ENCODE measurements at places on chromosomes 2 and 18. TPM values are rescaled to one million over a fixed set of nuclear protein-coding genes. Genes with fewer than 3 reads are reported as not detected.

GRCh38 chr18:21327101-21327500 is 85.1 kb downstream of the GREB1L start:
- DNase-seq, result no peak

- DNase-seq, result peak; percentile 15
These were observed 640 bp downstream of the SLC39A6 start for GRCh38 chr18:36128530-36128870.

The KCNG2 gene
- total RNA-seq, result not detected

DNA sequence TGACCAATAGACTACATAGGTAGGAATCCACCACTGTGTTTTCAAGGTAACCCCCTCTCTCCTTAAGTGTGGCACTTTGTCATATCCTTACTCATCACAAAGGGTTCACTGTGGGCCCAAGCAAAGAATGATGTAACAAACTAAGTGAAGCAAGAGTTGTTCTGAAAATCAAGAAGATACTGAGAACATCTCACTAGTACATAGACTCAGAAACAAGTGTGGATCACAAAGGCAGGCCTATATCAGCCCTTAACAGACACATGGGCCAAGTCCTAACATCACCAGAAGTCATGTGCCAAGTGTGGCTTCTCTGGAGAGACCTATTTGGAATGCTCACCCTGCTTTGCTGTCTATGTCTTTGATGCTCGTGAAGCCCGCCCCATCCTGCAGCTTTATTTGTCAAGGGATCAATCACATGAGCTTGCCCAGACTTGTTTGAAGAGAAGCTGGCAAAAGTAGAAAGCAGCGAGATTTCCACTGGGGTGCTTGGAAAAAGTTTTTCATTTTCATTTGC is 131.2 kb upstream of the TTC39C start:
- DNase-seq, result no peak

The RFX8 gene
- not detected for total RNA-seq

The CHRNG gene
- total RNA-seq, result not detected

The NCKAP5 gene
- 10.9 TPM for total RNA-seq

DNA sequence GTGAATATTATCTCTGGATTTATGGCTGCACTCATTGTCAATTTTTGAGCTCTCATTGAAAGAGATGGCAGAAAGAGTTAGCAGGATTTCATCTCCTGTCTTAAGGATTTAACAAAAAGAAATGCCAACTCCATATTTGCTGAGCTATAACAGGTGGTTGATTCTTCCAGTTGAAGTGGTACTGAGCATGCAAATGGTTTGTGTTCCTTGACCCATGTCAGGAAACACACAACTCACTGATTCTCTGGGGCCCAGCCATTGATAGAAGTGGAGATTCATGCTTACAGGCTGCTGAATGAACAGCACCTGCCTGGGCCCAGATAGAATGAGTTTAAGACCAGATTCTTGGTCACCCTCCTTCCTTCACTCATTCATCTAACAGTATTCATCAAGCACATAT is 128.8 kb downstream of the CERS6 start:
- no peak for DNase-seq

DNA sequence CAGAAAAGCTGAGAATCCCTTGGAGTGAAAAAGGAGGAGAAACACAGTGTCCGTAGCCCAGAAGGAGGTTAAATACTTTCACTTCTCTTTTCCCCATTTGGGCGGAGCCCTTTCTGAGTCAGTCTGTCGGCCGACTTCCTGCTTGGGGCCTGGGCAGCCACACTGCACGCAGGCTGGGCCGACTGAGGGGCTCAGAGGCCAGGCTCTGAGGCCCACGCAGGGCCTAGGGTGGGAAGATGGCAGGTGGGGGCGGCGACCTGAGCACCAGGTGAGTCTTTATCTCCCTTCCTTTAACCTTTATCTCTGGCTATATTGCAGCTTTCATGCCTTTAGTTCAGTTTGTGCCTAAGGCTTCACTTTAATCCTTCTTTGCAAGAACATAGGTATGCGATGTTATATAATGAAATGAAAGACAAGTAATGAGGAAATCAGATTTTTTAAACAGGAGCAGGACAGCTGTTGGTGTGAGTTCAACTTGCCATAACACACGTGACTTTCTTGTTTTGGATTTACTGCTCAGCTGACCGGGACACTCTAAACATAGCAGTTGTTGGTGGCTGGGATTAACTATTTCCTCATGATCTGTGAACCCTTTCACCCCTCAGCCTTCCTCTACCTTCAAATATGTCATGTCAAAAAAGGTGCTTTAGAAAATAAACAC is at the start of gene SP100:
Gene SP100 (plus strand): TSS at position 141 of the 661 bp plus-strand sequence. CDS start 96 bp downstream, at position 237.
- peak; percentile 85 for DNase-seq

DNA sequence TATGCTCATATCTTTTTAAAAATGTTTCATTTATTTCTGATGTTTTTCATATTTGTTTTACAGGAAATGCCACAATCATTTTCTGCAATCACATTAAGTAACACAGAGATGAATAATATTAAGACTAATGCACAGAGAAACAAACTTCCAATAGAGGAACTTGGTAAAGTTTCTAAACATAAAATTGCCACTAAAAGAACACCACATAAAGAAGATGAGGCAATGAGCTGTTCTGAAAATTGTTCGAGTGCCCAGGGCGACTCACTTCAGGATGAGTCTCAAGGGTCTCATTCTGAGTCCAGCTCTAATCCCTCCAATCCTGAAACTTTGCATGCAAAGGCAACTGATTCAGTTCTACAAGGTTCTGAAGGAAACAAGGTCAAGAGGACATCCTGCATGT is 70.4 kb downstream of the APLF start:
- no peak for DNase-seq

The VWA3B gene
- total RNA-seq, result not detected

DNA sequence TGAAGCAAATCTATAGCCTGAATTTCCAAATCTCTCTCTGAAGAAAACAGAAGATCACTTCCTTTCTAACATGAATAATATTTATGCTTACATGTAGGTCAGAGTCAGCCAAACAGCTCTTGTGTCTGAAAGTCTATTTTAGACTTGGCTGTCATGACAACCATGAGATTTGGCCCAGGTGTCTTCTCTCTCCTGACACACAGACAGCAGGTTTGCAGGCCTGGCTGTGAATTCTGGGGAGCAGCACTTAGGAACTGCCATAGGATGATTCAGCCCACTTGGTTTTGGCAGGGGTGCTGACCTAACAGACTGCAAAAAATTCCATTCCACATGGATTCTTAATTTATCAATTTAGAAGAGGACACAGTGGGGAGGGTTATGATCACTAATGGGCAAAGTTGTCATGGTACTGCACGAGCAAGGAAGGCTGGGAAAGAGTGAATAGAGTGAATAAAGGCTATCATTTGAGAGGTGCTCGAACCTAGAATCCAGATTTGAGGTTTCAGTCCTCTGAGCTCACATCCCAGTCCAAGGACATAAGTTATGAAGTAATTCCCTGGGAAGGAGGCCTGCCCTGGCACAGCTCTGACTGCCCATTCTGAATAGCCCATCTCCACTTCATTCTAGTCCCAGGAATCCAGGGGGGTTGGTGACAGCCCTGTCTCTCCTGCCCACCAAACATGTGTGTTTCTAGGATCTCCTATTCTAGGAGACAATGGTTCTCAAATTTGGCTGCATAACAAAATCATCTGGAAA is 453.9 kb upstream of the TRIB2 start:
- no peak for DNase-seq

GRCh38 chr2:25029183-25029554 is 12.7 kb upstream of the EFR3B start:
- DNase-seq, result no peak

DNA sequence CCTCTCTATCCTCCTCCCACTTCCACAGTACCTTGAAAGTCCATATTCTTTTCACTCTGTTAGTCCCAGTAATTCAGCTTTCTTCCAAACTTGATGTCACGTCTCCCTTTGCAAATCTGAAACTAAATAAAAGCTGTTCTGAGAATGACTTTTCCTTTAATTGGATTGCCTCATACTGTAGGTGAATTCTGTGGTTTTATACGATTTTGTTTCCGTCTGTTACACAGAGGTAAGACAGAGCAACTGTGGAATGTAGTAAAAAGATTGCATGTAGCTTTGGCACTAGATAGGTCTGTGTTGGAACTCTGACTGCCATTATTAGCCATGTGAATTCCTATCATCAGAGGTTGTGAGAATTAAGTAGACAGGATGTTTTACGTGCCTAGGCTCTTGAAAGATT is 25.9 kb downstream of the MALT1 start:
- DNase-seq, result no peak

DNA sequence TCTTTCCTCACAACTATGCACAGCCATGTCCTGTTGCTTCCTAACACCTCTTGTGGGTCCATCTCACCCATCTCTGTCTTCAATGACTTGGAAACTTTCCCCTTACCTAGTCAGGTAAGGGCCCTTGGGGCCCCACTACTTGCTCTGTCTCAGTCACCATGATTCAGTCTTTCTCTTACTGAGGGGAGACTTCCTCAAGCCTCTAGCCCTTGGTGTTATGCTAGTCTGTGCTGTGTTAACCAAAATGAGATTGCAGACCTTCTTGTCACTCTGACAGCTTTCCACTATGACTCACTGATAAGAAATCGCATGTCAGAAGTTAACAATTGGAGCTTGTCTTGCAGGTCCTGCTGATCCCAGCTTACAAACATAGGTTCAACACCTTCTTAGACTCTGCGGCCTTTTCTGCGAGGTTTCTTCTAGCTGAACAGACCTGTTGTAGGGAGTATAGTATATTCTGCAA is 65.3 kb downstream of the WDR75 start:
- no peak for DNase-seq

DNA sequence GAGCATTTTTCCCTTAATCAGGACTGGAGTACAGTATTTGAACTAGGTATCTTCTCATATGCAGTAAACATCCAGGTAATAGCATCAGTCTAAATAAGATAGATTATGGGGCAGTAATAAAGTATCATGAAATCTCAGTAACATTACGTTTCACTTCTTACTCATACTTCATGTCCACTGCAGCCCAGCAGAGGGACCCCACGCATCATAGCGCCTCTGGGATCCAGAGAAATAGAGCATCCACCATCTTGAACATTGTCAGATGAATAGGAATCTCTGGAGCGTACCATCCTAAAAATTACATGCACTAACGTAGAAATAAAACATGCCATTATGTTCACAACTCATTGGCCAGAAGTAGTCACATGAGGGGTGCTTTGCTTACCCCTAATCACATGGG is 499.0 kb downstream of the CPS1 start:
- DNase-seq, result no peak

- no peak for DNase-seq
These were observed 52.1 kb downstream of the MTCL1 start for GRCh38 chr18:8757396-8757997.

The COBLL1 gene
- 27.0 TPM for total RNA-seq

GRCh38 chr2:72636210-72636609 is 189.6 kb downstream of the EXOC6B start:
- DNase-seq, result no peak

GRCh38 chr2:241598061-241598460 is 38.9 kb downstream of the THAP4 start:
- DNase-seq, result no peak

The IL1RL1 gene
- 57.2 TPM for total RNA-seq

DNA sequence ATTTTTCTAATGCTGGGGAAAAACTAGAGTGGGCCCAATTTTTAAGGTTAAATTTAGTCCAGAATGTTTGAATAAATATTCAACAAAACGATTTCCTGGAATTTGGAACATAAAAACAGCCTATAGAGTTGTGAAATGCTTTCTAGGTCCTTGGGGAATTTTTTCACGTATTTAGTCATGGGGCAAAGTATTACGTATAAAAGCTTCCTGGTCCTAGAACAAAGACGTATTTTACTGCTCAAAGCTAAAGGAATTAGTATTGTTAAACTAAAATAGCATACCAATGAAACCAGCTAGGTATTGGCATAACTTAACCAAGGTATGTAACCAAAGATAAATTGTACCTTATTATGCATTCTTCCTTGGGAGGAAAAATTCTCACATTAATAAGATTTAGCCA is 1.6 kb downstream of the SESTD1 start:
- DNase-seq, result no peak

The PPP4R3B gene
- total RNA-seq, result 70.0 TPM

DNA sequence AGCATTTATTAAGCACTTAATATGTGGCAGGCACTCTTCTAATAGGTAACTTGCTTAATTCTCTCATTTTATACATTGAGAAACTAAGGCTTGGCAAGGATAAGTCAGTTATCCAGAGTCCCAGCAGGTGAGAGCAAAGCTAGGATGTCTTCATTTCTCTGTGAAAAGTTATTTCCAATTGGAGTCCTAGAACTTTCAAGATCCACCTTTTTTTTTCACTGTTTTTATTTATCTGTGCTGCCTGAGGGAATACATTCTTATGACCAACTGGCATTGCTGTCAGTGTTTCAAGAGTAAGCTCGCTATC is 56.2 kb upstream of the ETAA1 start:
- DNase-seq, result no peak

The IL18RAP gene
- total RNA-seq, result not detected

GRCh38 chr2:205730191-205730590 is 47.9 kb downstream of the NRP2 start:
- no peak for DNase-seq

The SNRPD1 gene
- total RNA-seq, result 1.4 TPM

DNA sequence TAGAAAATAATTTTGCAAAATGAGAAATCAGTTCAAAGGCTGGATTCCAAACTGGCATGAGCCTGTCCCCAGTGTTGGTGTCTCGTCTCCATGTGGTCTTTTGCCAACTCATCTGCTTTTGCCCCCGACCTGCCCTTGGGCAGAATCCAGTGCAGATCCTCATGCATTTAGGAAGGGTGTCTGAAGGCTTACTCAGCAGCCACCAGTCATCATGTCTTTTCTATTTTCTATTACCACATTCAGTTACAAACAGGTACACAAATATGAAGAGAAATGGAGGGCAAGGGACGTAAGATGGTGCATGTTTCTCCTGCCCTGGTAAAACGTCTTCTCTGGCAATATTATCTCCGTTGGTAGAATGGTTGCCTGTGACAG is 43.5 kb downstream of the E2F6 start:
- DNase-seq, result no peak

The KLHL14 gene
- 0.64 TPM for total RNA-seq

- no peak for DNase-seq
These were observed 88.0 kb downstream of the TPO start for GRCh38 chr2:1501038-1501851.

The MOGAT1 gene
- not detected for total RNA-seq

The ARHGEF33 gene
- total RNA-seq, result 0.14 TPM

- no peak for DNase-seq
These were observed 1.5 kb downstream of the GAD1 start for GRCh38 chr2:170818036-170818751.

The TRIB2 gene
- 109 TPM for total RNA-seq

DNA sequence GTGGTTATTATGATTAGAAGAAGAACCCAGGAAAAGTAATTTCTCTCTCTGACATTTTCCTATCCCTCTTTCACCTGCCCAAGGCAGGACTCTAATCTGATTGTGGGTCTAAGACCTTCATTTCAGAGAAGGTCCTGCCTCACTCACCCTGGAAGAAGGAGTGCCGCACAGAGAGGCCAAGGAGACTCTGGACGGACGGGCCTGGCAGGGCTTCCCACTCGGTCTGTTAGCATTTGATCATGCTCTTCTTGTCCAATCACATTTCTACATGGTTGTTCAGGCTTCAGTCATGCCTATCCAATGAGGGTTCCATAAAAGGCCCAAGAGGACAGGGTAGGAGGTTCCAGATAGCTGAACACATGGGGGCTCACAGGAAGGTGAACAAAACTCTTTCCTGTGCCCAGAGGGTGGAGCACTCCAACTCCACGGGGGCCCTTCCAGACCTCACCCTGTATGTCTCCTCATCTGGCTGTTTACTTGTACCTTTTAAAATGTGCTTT is 27.0 kb downstream of the ZNF892 start:
- DNase-seq, result no peak
